Foreskin keratinocyte (primary cell): ENCODE measurements at places on chromosomes 3 and 15. TPM values are rescaled to one million over a fixed set of nuclear protein-coding genes. Genes with fewer than 3 reads are reported as not detected.

- peak; percentile 93 for DNase-seq
Measured at GRCh38 chr15:39411102-39411989, 169.5 kb upstream of the THBS1 start.

- peak; percentile 15 for DNase-seq
Measured at GRCh38 chr3:116242825-116243224, 202.5 kb downstream of the LSAMP start.

DNA sequence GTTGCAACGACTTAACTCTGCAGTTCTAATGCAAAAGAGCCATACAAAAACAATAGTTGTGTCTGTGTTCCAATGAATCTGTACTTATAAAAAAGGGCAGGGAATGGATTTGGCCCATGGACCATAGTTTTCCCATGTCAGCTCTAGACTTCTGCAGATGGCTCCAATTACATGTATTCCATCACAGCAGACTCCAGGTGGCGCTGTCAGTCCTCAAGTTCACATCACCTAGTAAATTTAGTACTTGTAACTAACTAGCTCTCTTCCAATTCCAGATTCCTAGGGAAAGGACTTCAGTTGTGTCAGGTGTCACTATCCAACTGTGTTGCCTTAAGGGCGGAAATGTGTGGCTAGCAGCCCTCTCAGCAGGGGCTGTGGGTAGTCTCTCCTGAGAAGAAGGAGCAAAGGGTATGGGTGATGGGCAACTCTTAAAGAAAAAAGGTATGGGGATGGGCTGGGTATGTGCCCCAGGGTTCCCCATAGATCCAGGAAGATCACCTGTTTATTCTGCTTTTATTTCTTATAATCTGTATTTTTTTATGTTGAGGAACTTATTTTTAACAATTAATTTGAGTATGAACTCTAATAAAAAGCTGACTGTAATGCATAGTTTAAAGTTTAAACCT is 36.2 kb downstream of the BBS4 start:
- DNase-seq = no peak

The PDIA5 gene
- 25.6 and 27.9 TPM in 2 replicates for polyA plus RNA-seq

DNA sequence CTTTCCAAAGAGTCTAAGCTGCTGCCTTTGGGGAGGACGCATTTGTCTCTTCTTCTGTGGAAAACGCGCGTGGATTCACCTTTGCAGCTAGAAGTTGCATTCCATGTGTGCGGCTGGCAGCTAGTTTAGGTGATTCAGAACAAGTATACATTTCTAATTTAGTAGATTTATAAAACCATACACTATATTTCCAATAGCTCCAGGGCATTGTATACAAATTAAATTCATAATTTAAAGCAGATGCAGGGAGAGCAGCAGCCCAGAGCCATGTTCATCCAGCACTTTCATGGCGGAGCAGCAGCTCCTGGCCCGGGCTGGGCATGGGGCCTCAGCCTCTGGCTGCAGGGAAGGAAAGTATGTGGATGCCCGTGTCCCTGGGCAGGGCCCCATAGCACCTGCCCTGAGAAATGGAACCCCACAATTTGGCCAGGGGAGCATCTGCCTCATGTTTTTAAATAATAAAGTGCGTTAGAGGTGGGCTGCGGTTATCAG is 42.8 kb upstream of the SEC22A start:
- no peak for DNase-seq

- DNase-seq = no peak
Measured at GRCh38 chr3:9184461-9184835, 65.0 kb downstream of the SRGAP3 start.

DNA sequence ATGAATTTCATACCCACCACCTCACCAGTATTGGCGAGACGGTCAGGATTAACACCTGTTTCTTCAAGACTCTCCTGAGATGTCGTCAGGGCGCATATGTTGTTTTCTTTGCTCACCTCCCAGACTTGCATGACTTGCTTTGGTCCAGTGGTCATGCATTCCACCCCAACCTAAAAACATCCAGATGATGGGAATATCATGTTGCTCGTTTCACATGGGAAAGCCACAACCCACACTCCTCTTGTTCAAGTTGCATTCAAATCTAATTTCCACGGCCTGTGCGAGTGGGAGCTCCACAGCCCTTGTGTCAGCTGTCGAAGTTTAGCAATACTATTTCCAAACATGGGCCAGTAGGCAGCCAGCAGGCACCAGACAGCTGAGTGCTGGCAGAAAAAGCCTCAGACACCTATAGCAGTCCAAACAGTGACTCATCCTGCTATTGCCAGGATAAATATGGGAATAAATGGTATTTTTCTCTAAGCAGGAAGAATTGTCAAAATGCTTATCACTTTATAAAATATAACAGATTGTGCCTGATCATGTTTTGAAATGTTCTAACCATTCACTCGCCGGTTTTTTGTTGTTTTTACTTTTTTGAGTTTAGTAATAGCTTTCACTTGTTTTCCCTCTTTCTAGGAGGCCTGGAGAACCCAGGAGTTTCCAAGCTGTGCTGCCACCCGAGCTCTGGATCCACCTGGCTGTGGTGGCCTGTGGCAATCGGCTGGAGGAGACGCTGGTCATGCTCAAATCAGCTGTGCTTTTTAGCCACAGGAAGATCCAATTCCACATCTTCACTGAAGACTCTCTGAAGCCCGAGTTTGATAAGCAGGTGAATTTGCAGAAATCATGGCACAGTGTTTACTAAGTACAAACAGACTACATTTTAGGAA is 20.1 kb downstream of the GXYLT2 start:
- peak; percentile 29 for DNase-seq

DNA sequence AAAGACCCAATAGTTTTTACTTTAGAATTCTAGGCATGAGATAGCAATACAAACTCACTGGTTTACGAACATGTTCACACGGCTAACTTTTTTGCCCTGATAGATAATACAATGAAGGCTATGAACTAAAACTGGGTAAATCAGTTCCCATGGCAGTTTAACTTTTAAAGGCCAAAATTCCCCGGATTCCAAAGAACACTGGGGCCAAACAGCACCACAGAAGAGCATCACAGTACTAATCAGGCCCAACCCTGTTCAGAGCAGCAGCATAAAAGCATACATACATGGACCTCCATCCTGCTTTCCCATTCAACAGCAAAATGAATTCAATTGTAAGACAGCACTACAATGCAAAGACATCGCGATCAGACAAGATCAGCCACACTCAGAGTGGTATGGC is 540.3 kb upstream of the CCDC54 start:
- DNase-seq = no peak

- DNase-seq = no peak
Measured at GRCh38 chr3:50442945-50443579, 60.4 kb downstream of the CACNA2D2 start.

GRCh38 chr15:39828374-39828931 is 45.8 kb upstream of the FSIP1 start:
- DNase-seq = no peak

DNA sequence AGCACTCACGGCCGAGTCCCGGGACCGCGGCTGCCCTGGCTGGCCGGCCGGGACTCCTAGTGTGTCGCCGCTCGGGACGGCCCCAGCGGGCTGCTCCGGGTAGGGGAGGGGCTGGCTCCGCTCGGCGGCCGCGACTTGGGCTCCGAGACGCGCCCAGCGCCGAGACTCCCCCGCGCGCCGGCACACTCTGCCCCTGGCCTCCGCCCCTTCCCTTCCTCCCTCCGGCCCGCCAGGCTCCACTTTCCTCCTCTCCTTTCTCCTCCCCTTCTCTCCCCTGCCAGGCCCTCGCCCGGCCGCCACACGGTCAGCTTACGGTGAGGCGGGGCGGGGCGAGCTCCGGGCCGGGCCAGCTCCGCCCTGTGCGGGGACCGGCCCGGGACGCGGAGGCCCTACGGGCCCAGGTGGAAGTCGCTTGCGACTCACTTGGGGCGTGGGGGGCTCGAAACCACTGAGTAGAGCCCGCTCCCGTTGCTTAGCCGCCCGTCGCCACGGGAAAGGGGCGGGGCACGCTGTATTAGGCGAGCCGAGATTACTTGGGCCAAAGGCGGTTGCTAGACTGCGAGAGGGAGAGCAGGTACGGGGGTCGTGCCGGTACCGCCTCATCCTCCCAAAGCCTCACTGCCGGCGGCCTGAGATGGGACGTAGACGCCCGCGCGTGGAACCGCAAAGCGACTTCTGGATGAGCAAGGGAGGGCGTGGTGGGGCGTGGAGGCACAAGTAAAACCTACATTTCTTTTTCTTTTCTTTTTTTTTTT is at the start of gene ITGB5:
ITGB5 (minus strand) TSS at position 189 of the 755 bp plus-strand sequence. CDS start 365 bp downstream, outside the sequence.
- DNase-seq = no peak

The PCOLCE2 gene
- 2.4 and 3.3 TPM in 2 replicates for polyA plus RNA-seq

The CLEC3B gene
- polyA plus RNA-seq = not detected in 2 replicates

The TRA2B gene
- polyA plus RNA-seq = 137 and 160 TPM in 2 replicates

The ACAD11 gene
- polyA plus RNA-seq = 5.7 and 7.3 TPM in 2 replicates

The FBXW12 gene
- not detected in 2 replicates for polyA plus RNA-seq

The NMNAT3 gene
- 0.93 and 1.0 TPM in 2 replicates for polyA plus RNA-seq

The VPS33B gene
- polyA plus RNA-seq = 14.8 and 19.0 TPM in 2 replicates

DNA sequence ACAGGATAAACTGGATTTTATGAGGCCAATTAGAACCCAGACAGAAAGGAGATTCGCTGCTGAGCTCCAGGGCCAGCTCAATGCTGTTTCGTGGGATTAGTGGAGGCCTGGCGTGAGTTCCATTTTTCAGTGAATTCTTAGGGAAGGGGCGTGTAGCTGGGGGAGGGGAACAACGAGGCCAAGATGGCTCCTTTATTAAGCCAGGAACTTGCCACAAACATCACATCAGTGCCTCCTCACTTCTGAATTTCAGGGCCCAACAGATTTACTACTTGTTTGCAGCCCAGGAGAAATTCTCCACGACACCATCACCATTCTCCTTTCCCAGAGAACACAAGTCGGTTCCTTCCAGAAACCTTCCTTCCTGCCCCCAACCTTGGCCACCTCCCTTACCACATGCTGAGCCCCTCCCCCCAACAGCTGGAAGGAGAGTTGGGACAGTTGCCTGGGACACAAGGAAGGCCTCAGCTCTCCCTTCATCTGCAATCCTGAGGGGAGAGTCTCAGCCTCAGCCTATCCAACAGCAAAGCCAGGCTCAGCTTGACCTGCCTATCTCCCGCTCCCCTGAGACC is 5.8 kb downstream of the IGDCC4 start:
- no peak for DNase-seq

GRCh38 chr3:6771171-6771570 is 89.7 kb upstream of the GRM7 start:
- DNase-seq = no peak

The MOBP gene
- polyA plus RNA-seq = not detected in 2 replicates

The TMF1 gene
- polyA plus RNA-seq = 3.7 and 4.0 TPM in 2 replicates

The CLDN18 gene
- not detected in 2 replicates for polyA plus RNA-seq

DNA sequence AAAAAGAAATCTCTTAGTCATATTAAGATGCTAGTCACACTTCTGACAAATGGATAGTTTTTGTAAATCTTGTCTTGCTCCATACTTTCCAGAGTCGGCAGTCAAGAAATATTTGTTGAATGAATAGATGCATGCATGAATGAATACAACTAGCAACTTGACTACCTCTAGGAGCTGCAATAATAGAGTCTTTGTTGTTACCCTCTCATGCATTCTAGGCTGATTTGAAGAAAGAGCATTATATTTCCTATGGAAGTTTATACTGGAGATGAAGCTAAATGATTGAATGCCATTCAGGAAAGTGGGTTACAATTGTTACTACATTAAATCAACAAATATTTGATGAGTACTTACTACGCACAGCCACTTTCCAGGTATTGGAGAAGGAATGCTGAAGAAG is 18.1 kb upstream of the TRAT1 start:
- peak; percentile 6 for DNase-seq

The SLC7A14 gene
- polyA plus RNA-seq = not detected in 2 replicates

DNA sequence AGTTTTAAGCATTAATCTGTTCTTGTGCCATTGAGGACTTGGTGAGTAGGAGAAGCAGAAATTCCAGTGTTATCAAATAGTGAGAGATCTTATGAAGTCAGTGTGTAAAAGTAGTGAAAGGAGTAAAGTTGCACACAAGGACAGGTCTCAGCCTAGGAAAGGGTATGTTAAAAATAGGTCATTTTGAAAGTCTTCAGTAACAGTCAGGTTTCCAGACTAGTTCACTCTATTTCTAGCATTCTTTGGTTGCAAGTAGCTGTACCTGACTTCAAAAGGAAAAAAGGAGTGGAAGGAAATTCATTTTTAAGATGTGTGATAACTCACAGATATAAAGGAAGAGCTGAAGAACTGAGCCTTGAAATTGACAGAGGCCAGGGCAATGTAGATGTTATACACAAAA is 250.1 kb upstream of the SATB1 start:
- no peak for DNase-seq

DNA sequence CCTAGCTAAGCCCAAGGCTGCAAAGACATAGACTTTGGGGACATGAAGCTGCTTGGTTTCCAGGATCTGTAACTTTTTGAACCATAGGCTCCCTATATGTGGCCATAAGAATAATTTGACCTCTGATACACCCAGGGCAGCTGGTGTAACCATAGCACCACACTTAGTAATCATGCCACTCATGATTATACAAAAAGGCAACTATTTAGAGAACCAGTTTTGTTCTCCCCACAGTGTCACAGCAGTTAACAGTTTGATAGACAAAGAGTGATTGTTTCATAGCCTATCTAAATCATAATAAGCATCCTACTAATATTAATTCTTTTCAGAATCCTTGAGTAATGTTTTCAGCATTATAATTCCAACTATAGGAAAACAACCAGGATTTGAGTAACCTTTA is 334.9 kb downstream of the NEK10 start:
- no peak for DNase-seq

DNA sequence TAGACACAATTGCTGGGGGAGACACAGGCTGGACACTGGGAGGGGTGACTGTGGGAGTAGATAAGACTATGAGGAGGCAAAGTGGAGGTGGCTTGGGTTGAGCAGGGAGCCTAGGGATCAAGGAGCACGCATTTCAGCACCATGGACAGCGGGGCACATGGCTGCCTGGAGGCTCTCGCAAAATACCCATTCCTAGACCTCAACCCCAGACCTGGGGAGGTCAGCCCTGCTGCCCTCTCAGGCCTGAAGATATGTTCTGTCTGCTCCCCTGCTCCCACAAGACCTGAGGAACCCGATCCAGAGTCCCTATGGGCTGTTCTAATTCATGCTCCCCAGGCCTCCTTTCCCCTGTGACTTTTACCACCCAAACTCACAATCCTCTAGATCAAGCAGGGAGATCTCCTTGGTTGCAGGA is 16.0 kb upstream of the CPEB1 start:
- peak; percentile 15 for DNase-seq
